ENCODE measurements at places on chromosomes 1 and 21.

DNA sequence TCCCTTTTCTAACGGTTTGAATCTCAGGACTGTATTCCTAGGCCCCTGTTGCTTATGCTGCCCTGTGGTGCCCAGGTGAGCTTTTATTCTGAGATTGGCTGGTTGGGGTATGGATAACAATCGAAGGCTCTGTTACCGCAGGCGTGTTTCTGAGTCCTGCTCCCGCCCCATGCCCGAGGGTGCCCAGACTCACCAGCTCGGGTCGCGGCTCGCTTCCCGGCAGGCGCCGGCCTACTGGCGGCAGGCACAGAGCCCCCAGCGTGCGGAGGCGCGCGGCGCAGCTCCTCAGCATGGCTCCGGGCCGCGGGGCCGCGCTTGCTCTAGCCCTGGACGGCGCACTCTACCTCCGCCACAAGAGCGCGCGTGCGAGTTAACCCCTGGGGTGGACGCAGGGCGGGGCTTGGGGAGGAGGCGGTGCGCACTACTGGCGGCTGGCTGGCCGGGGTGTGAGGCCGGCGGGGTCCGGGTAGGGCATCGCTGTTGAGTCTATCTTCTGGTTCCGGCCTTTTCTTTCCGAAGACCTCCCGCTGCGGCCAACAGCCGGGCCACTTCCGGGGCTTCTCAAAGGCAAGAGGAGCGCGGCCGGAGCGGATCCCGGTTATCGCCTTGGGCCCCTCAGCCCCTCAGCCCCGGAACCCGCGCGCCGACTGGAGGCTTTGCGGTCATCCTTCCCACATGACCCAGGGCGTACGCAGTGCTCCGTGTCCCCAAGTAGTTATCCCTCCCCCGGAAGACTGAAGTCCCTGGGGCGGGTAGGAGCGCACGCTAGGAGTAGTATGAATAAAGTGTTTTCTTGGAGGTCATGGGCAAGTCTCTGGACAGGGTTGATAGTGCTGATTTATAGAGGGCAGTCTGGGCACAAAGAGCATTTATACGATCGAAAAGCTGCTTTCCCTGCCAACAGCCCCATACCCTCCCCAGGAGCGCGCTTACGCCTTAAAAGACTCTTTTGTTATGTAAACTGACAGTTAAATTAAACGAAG lies at the start of gene THEM4:
THEM4 (minus strand) TSS at position 345 of the 983 bp plus-strand sequence; CDS start at position 292, 53 bp downstream.
- peak; percentile 92 for DNase-seq

- no peak for DNase-seq
Measured at GRCh38 chr1:84159533-84160240, 15.6 kb downstream of the PRKACB start.

DNA sequence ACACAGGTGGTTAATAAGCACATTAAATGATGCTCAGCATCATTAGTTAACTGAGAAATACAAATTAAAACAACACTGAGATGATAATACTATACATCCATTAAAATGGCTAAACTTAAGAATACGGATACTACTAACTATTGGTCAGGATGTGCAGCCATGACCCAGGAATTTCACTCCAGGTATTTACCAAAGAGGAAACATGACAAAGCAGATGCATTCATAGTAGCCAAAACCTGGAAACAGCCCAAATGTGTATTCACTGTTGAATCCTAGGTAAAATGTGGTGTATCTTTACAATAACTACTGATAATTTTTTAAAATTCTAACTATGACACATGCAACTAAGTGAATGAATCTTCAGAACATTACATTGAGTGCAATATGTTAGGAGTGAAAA lies 73.0 kb downstream of the PTPRC start:
- no peak for DNase-seq

GRCh38 chr1:29467989-29468900 lies 231.9 kb downstream of the PTPRU start:
- DNase-seq = no peak

DNA sequence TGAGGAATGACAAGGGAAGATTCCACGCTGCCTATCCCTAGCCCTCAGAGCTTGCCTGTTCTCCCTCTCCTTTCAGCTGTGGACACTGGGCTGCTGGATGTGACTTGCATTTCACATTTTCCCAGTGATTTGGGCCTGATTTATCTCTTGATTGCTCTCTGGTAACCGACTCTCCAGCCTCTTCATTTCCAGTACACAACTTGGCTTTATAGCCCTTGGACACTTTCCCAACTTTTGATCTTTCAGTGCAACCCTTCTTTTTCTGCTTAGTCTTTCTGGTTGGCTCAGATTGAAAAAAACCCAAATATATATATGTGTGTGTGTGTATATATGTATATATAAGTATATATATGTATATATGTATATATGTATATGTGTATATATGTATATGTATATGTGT lies 138.3 kb downstream of the RYR2 start:
- DNase-seq = no peak

DNA sequence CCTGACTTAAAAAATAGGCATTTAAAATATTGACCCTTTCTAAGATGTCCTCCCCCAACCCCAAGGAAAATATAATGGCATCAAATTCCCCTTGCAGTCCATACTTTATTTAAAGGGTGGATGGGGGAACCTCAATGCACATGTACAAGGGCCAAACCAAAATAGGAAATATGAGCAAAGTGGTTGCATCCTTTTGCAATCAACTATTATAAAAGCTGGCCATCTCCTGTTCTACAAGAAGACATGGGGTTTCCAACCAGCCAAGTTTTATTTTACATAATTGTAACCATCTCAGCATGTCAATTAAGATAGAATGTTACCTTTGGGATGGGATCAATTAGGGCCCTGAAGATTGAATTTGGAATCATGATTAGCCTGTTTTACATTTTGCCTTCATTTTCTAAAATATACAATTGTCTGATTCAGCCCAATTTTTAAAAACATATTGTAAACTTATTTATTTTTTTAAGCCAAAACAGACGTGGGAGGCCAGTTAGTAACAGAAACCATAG lies 146.7 kb upstream of the NFIA start:
- DNase-seq = no peak

DNA sequence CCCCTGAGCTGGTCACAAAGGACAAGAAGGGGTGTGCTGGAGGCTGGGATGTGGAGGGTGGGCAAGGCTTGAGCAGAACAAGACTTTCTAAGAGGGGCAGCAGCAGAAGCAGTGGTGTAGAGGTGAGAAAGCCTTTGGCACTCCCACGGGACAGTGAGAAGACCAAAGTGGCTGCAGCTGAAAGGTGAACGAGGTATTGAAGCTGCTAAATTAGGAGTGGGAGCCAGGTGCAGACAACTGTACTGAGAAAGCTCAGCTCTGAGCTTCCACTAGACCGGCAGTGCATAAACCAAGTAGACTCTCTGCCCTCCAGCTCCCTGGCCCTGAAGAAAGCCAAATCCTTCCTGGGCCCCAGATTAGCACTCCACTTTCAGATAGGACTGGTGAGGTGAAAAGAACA lies 93.0 kb downstream of the VWA5B1 start:
- no peak for DNase-seq

- no peak for DNase-seq
Measured at GRCh38 chr1:201565024-201565730, 26.2 kb downstream of the NAV1 start.

- no peak for DNase-seq
Measured at GRCh38 chr1:193971595-193971994, 785.2 kb upstream of the B3GALT2 start.

- DNase-seq = no peak
Measured at GRCh38 chr1:167714098-167714438, 7.7 kb upstream of the MPZL1 start.

GRCh38 chr1:59704716-59705115 lies 110.0 kb upstream of the HOOK1 start:
- no peak for DNase-seq

- no peak for DNase-seq
Measured at GRCh38 chr21:42650033-42650370, 3.4 kb upstream of the PDE9A start.

- DNase-seq = no peak
Measured at GRCh38 chr1:100860397-100860991, 34.1 kb downstream of the EXTL2 start.

- no peak for DNase-seq
Measured at GRCh38 chr21:45505416-45506021, 36.7 kb downstream of the SLC19A1 start.

GRCh38 chr1:18646091-18646785 lies 15.6 kb downstream of the PAX7 start:
- no peak for DNase-seq

GRCh38 chr1:221837896-221838295 lies 96.0 kb upstream of the DUSP10 start:
- DNase-seq = no peak

DNA sequence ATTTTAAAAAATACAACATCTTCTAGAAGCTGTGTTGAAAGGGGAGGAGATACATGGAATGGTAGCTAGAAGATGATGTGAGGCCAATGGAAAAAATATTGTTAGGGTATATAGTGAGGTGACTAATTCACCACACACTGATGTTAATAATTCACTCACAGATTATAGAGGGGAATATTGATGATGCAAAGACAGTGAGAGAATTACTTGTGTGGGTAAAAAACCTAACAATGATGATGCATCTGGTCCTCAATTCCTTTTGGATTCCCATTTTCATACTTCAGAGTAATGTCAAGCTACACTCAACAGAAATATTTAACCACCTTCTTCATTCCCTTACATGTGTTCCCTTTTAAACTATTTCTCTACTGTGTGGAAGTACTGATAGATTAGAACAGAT lies 169.5 kb upstream of the DPYD start:
- no peak for DNase-seq

GRCh38 chr1:110055493-110056284 lies 14.8 kb downstream of the ALX3 start:
- DNase-seq = no peak

DNA sequence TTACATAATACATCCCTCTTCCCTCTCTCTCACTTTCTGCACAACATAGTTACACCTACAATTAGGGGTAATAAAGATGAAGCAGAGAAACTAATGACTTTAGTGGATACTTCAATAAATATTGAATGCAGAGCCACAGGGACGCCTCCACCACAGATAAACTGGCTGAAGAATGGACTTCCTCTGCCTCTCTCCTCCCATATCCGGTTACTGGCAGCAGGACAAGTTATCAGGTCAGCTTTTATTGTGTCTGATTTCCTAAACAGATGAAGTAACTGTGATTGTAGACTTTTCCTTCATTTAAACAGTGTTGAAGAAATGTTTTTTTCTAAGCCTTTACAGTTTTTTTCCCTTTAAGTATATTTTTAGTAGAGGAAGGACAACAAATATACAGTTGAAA lies 281.6 kb downstream of the TPR start:
- no peak for DNase-seq

GRCh38 chr1:208387908-208388811 lies 144.0 kb upstream of the PLXNA2 start:
- no peak for DNase-seq

DNA sequence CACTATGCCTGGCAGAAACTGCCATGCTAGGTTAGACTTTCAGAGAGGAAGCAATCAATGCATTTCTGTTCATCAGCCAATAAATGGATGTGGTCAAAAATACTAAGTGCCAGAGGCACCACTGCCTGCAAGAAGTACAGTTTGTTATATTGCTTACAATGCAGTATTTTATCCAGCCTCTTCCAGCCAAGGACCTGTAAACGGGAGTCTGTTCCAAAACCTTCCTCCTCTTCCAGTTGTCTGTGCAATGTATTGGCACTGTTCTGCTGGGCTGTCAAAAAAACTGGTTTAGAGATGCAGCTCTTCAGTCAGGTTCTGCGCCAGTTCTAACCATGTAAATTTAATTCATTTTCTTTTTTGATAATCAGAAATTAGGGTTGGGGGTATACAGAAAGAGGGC lies 175.7 kb downstream of the EIF4G3 start:
- DNase-seq = no peak

GRCh38 chr1:116128664-116129063 lies 17.5 kb downstream of the MAB21L3 start:
- no peak for DNase-seq
